ENCODE measurements at places on chromosomes 6 and 20.

GRCh38 chr6:96391776-96392360 is 129.7 kb upstream of the UFL1 start:
- no peak for DNase-seq

- DNase-seq: no peak
These were observed 12.2 kb upstream of the CDKN1A start for GRCh38 chr6:36666287-36666686.

DNA sequence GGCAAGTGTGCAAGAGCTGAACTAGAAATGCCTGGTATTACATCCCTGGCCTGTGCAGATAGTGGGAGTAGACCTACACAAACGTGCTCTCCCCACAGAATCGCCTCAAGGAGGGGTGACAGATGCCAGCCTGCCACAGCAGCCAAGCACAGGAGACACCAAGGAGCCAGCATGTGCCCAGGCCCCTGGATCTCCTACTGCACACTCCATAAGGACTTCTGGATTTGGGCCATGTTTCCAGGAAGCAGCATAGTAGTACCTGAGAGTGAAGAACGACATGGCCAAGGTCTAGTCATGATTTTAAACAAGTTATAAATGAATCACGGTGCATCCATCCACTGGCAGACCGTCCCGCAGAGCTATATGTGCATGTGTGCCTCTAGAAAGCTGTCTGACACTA is 232.2 kb downstream of the SYNDIG1 start:
- no peak for DNase-seq

DNA sequence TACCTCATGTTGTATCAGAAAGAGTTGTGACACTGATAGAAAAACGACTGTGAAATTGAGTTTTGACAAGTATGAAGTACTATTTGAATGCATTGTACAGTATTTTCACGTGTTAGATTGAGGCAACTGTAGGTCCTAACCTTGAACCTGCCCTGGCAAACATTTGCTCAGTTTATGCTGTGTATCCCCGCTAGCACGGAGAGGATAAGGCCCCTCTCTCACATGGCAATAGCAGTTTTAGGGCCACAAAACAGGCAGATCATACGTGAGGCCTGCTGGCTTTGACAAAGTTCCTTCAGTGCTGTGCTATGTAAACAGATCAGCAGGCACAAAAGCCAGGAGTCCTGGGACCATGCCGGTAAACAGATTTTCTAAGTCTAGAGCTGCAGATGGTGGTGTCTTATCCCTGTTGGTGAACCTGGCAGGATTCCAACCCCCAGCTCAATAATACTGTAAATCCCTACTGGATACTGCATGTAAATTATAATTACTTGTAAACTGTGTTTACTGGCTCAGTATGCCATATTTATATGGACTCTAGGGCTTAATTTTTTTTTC is 23.8 kb upstream of the FAM217A start:
- DNase-seq: no peak

DNA sequence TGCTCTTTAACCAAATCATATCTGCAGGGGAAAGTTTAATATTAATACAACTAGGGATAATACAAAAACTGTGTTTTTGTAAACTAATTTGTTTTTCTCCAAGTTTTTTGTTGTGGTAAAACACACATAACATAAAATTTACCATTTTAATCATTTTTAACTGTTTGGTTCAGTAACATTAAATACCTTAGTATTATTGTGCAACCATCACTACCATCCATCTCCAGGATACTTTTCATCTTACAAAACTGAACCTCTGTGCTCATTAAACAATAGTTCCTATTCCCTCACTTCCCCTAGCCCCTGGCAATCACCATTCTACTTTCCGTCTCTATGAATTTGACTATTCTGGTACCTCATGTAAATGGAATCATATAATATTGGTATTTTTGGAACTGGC is 15.9 kb downstream of the BEND6 start:
- DNase-seq: no peak

GRCh38 chr6:82909551-82909950 is 156.1 kb downstream of the UBE3D start:
- no peak for DNase-seq

DNA sequence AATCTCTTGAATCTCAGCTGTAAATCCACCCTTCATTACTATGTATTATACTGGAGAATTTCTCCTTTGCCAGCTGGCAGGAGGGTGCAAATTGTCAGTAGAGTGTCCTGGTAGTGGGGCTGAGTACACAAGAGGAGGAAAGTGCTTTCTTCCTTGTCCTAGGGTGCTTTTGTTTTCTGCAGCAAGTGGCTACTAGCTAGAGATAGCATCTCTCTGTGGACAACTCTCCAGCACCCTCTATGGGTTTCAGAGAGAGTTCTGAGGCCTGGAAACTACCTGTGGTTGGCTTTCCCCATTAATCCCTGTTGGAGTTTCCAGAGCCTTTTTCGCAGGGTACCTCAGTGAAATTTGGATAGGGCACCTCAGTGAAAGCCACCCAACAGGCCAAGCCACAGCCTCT is 422.5 kb upstream of the RGS17 start:
- DNase-seq: no peak

DNA sequence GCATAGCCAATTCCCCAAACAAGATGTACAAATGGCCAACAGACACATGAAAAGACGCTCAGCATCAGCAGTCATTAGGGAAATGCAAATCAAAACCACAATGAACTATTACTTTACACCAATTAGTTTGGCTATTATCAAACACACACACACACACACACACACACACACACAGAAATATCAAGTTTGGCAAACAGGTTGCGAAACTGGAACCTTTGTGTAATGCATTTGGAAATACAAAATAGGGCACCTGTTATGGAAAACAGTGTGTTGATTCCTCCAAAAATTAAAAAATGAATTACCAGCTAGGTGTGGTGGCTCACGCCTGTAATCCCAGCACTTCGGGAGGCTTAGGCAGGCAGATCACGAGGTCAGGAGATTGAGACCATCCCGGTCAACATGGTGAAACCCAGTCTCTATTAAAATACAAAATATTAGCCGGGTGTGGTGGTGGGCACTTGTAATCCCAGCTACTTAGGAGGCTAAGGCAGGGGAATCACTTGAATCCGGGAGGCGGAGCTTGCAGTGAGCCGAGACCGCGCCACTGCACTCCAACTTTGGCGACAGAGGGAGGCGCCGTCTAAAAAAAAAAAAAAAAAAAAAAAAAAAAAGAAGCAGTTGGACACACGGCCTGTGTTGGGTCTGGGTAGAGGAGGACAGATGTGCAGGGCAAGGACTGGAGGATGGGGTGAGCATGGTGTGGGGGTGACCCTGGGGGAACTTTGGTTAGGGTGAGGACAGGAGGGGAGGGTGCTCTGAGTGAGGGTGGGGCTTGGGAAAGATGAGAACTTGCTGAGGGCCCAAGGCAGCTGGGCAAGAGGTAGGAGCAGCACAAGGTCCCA is 23.8 kb downstream of the HLA-F start:
- DNase-seq: no peak

GRCh38 chr20:55632592-55632991 is 372.7 kb downstream of the CBLN4 start:
- no peak for DNase-seq

DNA sequence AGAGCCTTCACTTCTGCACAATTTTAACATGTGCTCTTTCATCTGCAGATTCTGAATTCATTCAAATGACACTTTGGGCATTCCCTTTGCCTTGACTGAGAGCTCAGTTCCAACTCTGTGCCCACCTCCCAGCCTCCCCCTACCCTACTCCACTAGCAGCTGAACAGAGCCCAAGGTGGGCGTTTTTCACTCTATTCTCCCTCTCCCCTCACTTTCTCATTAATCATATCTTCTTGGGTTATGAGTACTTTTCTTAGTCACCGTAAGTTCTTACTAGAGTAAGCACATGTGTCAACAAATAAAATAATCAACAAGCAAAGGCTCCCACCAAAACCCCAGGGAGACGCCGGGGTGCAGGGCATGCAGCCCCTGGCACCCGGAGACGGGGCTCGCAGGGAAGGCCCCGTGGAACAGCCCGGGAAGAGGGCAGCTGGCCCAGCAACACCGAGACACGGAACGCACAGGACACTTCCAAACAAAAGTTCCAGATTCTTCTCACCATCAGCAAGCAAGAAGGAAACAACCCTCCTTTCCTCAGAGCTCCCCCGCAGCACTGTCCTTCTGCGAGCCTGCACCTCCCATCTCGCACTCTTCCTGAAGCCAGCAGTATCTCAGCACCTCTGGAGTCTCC is 34.1 kb downstream of the TAF4 start:
- DNase-seq: no peak

DNA sequence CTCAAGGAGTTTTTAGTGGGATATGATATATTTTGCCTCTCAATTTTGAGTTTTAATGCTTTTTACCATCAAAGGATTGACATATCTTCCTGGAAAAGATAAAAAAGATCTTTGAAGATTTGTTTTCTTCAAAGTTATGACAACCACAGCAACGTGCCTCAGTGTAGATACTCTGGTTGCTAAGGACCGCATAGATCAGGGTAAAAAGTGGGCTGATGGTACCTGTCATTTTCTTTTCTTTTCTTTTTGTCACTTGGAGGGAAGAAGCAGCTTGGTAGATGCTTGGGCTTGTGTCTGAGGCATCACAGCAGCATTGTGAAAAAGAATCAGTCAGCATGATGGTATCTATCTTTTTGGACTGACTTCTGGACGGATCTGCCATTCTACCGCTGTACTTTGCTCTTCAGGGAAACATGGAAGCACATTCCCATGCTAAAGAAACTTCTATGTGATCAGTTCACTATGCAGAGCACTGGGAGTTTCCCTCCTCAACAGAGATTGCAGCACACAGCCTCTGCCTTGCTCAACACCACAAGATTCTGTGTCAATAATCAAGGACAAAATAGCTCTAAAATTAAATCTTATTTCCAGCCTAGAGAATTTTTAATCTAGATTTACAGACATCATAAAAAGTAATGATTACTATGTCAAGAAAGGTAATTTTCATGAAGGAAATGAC is 54.8 kb upstream of the SGK1 start:
- no peak for DNase-seq

- no peak for DNase-seq
These were observed 1.1 kb upstream of the SLC44A4 start for GRCh38 chr6:31879901-31880300.

- no peak for DNase-seq
These were observed 15.5 kb upstream of the BMP7 start for GRCh38 chr20:57281900-57282299.

DNA sequence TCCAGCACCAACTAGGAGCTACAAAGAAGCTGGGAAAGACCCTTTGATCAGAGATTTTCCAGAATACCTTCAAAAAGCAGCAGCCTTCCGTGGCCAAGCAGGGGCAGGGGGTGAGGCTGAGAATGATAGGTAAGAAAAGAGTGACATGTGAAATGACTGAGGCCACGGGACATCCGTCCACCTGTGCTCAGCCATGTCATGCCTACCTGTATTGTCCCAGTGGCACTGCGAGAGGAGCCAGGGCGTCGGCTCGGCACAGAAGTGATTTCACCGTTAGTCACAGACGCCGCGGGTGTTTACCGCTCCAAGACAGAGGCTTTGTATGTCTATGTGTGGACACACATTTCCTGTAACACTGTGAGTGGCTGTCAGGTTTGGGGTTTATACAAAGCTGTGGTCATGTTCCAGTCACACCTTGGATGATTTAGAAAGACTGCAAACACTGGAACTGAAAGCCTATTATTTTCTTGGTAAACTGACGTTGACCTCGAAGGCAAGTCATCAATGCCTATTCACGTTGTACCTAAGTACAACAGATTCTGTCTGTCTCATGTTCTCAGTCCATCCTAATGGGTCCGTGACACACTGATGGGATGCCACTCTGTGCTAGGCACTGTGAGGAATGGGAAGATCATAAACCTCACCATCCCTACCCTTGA is 32.1 kb upstream of the JAG1 start:
- no peak for DNase-seq

GRCh38 chr6:139126255-139126654 is 8.6 kb upstream of the HECA start:
- no peak for DNase-seq

- no peak for DNase-seq
These were observed 7.0 kb downstream of the IL22RA2 start for GRCh38 chr6:137166247-137167098.
